ENCODE measurements at places on chromosomes 12 and 14.

DNA sequence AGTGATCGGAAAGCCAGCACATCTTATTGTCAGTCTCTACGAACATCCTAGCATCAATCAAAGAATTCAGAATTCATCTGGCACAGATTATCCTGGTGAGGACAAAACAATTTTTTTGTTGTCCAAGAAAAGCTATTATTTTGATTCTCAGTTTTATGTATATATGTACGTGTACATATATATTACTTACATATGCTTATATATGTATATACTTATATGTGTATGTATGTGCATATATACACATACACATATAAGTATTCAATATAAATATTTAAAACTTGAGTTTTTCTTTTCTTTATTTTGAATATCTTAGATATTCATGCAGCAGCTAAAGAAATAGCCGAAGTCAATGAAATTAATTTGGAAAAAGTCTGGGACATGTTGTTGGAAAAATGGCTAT lies 77.9 kb downstream of the KNTC1 start:
- no peak for DNase-seq

DNA sequence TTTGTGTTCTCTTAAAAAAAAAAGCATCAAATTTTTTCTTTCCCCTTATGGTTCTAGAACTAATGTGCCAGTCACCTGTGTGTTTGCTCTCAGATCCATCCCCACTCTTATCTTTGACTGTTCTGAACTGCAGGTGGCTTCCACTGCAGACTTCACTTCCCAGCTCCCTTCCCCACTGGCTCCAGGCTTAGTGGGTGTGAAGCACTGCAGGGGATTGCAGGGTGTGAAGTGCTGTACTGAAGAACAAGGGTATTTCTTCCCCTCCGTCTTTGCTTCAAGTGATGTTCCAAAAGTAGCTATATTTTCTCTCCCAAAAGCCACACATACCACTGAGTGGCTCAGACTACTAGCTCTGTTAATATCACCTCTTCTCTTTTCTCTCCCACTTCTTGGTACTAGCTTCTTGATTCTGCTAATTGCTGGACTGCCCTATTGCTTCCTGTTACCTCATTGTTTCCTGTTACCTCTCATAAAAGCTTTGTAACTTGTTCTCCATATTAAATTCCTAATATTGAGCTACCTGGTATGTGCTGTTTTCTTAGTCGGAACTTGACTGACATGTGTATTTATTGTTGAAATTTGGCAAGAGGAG lies 115.4 kb upstream of the PRICKLE1 start:
- no peak for DNase-seq

DNA sequence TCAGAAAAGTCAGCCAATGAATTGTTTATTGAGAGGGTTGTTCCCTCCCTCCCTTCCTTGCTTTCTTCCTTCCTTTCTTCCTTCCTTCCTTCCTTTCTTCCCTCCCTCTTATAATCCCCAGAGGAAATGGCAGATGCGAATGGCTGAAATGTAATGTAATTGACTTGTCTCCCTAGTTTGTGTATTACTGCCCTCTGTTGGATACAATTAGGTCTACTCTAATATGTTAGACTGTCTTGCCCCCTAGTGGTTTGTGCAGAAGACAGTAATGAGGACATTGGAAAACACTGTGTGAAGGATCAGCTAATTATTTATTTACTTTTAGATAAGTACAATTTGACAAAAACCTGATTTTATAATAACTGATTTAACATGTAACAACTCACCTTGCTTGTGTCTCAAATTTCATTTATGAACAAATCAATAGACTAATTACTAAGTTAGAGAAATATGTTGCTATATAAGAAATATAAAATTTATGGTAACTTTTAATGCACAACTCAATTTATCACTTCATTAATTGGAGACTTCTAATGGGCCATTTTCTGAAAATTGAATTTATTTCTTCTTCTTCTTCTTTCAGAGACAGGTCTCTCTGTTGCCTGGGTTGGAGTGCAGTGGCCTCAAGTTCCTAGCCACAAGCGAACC lies 229.8 kb upstream of the LRIG3 start:
- peak; percentile 84 for DNase-seq

- DNase-seq, result no peak
These were observed 55.6 kb downstream of the NT5DC3 start for GRCh38 chr12:103785243-103786031.

All from amniotic epithelial cell (primary cell).